ENCODE measurements at places on chromosomes 3 and 15. TPM values are rescaled to one million over a fixed set of nuclear protein-coding genes. Genes with fewer than 3 reads are reported as not detected.

GOLGA8H gene
- 2.8 TPM for total RNA-seq

LCMT2 gene
- total RNA-seq: 6.6 TPM

ITIH1 gene
- not detected for total RNA-seq

NEO1 gene
- 34.3 TPM for total RNA-seq

SYNM gene
- 40.0 TPM for total RNA-seq

CNTN3 gene
- not detected for total RNA-seq

FOXB1 gene
- not detected for total RNA-seq

COLQ gene
- total RNA-seq: 0.34 TPM

FURIN gene
- 41.1 TPM for total RNA-seq

ZIC4 gene
- total RNA-seq: not detected

RTP4 gene
- not detected for total RNA-seq

CCR1 gene
- total RNA-seq: not detected

OR5K2 gene
- not detected for total RNA-seq

PLA1A gene
- total RNA-seq: 0.27 TPM

IL16 gene
- total RNA-seq: 0.18 TPM

CTNNB1 gene
- total RNA-seq: 195 TPM

KBTBD13 gene
- total RNA-seq: not detected

TERC gene
- total RNA-seq: not detected

GCHFR gene
- 6.7 TPM for total RNA-seq

GOLGA8O gene
- 0.13 TPM for total RNA-seq

PDHB gene
- 68.2 TPM for total RNA-seq

GABRB3 gene
- total RNA-seq: 72.6 TPM

TM2D3 gene
- 31.2 TPM for total RNA-seq

UCN2 gene
- 8.6 TPM for total RNA-seq

FEZF2 gene
- total RNA-seq: not detected
